ENCODE measurements at places on chromosomes 6 and 20. TPM values are rescaled to one million over a fixed set of nuclear protein-coding genes. Genes with fewer than 3 reads are reported as not detected.

- DNase-seq = no peak
Observed at GRCh38 chr20:34636648-34637047, 40.2 kb downstream of the PIGU start.

DNA sequence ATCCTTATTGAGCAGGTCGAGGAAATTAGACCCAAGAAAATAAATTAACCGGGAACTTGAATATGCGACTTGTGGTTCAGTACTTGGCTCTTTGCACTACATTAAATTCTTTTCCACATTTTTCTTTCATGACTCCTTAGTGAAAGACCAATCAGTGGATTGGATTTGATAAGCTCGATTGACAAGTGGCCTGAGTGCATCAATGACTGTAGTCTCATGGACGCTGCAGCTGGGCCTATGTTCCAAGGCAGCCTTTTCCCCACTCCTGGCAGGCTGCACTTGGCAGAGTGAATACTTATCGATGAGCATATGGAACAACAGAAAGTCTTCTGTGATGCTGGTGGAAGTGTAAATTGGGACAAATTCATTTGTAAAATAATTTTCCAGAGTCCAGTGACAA lies 210.8 kb upstream of the EXOC2 start:
- DNase-seq = no peak

DNA sequence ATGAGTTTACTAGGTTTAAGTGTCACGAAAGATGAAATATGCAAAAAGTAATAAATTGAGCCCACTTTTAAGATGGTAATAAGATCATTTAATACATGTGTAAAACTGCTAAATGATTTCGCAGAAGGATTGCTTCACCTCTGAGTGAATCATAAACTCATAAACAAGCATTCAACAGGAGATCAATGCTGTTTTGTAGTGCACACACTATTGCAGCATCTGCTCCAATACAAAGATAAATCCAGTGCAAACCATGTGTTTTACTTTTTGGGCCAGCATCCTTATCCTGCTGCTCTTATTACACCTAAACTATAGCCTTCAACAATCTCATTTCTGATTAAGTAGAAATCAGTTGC lies 400.1 kb downstream of the NKAIN2 start:
- no peak for DNase-seq

DNA sequence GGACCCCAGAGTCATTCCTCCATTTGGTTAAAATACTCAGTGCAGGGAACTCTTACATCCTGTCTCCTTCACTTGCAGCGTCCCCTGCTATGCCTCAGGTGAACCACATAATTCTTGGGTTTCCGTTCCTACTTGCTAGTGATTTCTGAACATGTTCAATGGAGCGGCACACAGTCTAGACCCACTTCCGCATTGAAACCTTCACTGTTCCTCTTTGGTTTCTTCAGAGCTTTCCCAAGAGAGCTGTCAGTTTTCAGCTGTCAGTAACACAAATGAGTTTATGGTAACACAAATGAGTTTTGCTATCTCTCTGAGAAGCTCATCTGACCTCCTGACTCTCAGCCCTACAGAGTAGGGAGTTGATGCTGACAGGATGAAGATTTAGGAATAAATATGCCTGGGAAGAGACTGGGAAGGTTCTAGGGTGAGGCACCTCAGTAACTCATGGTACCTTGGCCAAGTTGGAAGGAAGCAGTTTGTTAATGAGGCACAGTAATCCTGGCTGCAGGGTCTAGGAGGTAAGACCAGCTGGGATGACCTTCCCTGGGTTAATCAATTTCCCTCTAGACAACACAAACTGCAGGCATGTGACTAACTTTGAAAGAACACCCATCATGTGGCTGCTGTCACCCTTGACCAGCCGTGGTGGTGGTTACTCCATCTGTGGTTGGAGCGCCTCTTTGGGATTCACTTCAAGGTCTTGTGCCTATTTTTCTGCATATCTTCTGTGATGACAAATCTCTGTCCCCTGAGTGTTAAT lies 5.4 kb downstream of the SYS1 start:
- no peak for DNase-seq

Gene EDEM2
- polyA plus RNA-seq = 32.1 TPM
